ENCODE measurements at places on chromosomes 7 and 10.

- DNase-seq, result no peak
Measured at GRCh38 chr7:38394660-38395059, 121.2 kb upstream of the TARP start.

GRCh38 chr10:21528236-21529031, 3.0 kb upstream of the SKIDA1 start:
- DNase-seq, result no peak

DNA sequence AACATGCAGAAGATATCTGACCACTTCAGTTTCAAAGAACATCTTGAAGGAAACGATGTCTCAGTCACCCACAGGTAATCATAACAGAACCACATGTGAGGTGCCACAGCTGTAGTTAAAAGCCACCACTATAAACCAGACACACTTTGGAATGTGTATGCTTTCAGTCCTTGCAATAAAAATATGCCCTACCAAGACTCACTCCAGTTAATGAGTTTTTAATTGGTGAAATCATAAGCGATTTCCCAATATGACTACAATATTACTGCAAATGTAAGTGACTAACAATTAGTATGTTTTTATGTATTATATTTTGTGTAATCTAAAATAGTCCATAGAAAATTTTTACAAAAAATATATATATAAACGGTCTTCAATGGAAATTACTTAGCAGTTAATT, 428.2 kb downstream of the PARD3 start:
- no peak for DNase-seq

DNA sequence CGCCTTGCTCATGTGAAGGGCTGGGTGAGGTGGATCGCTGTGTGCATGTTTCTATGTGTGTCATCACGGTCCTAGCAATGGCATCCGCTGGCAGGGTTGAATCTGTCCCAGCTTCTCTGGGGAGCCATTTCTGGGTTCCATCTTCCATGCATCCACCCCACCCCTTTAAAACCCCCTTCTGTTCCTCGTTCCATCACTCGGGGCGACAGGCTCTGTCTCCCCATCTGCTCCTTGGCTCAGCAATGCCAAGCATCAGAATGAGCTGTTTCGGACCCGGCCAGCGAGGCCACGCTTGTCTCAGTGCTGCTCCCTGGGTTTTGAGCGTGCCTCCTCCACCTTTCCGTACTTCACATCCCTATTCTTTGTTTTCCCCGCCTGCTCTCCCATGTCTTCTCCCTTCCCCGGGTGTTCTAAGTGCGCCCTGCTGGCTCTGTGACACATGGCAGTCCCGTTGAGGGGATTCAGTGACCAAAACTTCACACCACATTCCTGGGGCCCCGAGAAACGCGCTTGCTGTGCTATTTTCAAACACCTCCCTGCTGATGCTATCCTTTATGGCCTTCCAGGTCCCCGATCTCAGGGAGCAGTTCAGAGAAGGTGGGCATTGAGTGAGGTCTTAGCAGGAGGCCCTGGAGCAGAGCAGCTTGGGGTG, 554.1 kb upstream of the FOXK1 start:
- DNase-seq, result no peak

DNA sequence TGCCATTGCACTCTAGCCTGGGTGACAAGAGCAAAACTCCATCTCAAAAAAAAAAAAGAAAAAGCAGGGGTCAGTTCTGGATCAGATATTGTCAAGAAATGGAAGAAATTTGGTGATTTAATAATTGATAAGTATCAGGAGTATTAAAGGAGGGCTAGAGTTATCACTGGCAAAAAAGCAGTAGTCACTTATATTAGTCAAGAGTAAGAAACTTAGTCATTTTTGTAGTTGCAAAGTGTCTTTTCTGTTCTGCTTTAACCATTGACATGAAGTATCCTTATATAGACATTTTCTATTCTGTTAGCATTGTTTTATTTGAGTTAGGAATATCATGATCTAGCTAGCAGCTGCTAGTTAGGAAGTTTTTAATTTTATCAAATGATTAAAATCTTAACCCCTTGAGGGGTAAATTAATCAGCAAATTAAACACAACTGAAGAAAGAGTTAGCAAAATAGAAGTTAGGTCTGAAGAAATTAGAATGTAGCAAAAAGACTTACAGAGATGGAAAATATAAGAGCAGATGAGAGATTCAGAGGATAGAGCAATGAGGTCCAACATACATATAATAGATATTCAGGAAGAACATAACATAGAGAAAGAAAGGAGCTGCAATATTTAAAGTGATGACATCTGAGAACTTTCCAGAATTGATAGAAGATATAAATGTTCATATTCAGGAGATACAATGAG, 7.3 kb upstream of the CCDC6 start:
- no peak for DNase-seq

DNA sequence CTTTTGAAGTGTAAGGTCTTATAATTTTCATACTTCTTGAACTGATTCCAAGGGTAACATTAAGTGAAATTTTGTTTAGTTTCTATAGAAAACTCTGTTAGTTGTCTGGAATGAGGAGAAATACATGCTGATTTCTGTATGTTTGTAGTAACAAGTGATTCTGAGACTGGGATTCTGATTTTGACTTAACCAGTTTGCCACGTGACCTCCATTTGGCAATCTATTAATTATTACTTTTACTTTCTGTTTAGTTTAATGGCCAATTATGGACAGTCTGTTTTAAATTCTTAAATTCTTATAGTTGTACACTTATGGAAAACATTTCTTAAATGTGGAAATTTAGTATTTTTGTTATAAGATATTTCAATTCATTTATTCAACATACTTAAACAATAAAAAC, 163.1 kb downstream of the ADK start:
- DNase-seq, result no peak

DNA sequence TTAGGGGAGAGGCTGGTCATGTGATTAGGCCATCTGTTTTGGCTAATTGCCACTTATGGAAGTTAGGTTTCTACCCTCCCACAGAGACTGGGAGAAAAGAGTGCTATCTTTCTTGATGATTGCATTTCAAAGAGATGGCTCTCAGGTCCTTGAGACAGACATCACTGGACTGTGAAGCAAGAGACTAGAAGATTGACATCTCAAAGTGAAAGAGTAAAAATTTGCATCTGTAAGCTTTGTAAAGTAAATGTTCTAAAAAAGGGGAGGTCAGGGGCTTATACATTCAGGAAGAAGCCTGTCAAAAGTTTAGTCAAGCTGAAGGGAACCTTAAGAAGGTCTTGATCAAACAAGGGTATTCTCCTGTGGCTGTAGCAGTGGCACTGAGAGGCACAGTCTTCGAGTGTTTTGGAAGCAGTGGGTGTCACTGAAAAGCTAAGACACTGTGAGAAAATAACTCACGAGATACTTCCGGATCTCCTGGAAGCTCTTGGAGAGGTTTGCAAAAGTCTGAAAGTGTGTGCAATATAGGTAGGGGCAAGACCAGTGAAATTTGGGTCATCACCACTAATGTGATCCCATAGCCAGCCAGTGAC, 342.1 kb downstream of the PHF14 start:
- no peak for DNase-seq

DNA sequence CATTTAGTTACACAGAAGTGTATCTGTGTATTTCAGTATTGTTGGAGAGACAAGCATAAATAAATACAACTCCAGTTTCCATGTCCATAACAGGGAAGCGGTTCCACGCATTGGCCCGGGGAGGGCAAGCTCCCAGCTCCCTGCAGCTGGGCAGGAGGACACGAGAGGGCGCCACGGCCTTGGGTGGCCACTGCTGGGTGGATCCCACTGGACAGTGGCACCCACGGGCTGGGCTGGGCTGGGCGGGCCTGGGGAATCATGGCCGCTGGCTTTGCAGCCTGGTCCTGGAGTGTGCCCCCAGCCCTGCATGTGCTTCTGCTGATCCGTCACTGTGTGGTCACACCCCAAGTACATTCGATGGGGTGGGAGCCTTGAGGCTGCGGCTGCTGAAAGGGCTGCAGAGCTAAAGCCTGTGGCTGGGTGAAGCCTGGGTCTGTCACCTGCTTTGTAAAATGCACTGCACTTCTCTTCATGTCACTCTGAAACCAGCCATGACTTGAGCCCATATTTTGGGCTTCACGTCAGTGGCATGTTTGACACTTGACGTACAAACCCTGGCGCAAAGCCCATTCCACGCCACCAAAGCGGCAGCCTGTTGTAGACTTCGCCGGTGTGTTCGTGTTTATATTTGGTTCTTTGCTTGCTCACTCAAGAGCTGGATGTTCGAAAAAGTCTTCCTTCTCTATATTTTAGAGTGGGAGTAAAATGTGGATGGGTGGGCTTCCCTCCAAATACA, 27.5 kb downstream of the LRRC27 start:
- no peak for DNase-seq

- DNase-seq, result no peak
Measured at GRCh38 chr7:134368851-134369544, 52.3 kb upstream of the SLC35B4 start.

- DNase-seq, result peak; percentile 63
Measured at GRCh38 chr7:136405931-136406777, 429.0 kb upstream of the MTPN start.

DNA sequence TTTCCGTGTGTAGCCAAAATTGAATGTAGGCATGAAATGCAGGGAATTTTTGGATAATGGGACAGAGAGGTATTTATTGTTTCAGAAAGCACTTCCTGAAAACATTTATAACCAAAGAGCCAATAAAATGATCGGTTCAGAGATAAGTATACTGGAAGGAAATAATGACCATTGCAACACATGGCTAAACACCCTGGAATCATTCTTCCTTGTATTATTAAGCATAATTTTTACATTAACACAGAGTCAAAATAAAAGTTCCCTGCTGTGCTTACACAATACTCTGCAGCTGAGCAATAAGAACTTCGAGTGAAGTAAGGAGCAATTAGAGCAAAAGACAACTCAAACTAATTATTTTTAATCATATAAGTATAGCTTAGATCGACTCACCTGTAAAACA, 648.3 kb downstream of the TNS3 start:
- DNase-seq, result no peak

GRCh38 chr10:93758891-93759410, 1.2 kb downstream of the LGI1 start:
- DNase-seq, result no peak

DNA sequence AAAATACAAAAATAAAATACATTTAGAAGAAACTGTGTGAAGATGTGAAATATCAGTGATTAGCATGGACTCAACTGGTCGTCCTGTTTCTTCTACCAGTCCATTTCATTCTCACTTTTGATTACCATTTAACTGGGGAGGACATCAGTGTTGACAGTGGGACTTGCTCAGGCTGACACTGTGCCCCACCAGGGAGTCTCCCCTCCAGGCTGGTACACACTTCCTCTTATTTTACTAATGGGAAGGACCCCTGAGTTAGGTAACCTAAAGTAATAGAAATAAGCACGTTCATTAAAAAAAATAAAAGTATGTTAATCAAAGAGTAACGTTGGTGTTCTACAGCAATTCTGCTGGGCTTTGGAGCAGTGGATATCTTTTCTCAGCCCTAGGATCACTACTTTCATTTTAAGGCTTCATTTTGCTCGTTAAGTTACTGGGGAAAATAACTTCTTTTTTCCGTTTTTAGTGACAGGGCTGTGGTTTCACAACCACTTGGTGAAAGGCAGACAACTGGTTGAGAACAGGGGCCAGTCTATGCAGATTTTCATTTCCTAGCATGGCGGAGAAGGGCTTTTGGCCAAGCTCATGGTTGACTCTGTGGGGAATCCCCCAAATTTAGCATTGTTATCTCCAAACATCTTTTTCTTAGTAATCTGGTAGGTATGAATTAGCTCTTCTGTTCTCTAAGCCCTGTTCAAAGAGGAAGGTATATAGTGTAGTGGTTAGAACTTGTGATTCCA, 2.1 kb downstream of the SNX10 start:
- peak; percentile 28 for DNase-seq

GRCh38 chr7:25952261-25953057, 199.5 kb upstream of the NFE2L3 start:
- no peak for DNase-seq

DNA sequence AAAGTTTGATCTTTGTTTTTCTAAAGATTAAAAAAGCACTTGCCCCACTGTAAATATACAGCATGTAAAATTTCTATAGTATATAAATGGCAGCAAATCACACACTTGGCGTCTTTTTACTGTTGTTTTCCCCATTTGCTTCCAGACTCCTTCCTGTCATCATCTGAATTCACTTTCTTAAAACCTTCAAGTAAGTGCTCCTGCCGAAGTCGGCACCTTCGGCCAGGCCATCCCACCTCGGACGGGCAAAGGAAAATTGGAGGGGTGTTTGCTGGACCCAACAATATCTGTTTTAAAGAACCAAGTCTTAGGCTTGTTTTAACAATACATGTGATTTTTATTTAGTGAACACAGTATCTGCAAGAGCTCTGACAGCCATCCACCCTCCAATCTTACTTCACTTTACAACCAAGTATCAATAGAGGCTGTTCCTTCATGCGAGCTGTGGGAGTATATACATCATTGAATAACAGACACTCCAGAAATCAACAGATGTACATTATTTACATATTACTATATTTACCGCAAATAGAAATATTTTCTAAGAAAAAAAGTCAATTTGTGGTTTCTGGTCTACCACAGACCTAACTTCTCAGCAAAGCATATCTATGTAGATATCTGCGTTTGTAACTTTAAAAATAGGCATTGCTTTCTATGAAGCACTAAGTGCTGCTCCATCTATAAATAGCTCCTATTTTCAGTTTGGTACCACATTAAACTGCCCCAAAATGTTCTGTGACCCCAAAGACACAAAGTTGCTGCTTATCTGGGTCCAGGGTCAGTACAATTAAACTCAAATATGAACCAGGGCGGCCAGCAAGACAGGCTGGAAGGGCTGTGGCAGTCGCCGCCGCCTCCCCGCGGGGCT, 110.7 kb downstream of the CYTH3 start:
- peak; percentile 27 for DNase-seq

DNA sequence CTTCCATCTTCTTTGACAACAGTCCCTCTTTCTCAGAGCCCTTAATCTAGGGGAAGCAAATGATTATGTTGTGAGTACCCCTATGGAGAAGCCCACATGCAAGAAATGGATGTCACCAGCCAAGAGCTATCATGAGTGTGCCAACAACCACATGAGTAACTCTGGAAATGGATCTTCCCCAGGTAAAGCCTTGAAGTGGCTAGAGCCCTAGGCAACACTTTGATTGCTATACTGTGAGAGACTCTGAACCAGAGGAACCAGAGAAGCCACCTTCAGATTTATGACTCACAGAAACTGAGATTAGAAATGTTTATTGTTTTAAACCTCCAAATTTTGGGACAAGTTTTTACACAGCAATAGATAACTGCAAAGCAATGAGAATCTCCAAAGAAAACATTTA, 60.9 kb upstream of the COL1A2 start:
- DNase-seq, result peak; percentile 25

- no peak for DNase-seq
Measured at GRCh38 chr10:7046615-7047014, 364.2 kb downstream of the SFMBT2 start.

DNA sequence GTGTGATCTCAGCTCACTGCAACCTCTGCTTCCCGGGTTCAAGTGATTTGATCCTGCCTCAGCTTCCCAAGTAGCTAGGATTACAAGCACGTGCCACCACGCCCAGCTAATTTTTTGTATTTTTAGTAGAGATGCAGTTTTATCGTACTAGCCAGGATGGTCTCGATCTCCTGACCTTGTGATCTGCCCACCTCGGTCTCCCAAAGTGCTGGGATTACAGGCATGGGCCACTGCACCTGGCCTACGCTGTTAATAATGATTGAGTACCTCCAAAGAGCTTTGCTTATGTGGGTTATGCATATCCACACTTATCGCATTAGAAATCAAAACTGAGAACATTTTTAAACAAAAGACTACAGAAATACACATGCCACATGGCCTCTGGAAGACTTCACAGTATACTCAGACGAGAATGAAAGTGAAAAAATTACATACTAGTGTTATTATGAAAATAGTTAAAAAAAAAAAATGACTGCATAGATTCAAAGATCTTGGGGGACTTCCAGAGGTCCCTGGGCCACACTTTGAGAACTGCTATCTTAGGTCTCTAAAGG, 25.4 kb downstream of the RPP38 start:
- DNase-seq, result no peak

- no peak for DNase-seq
Measured at GRCh38 chr10:454860-455259, 234.6 kb downstream of the DIP2C start.
